A549 treated with GW870086 at 1 μM for 4 hours (cell line): ENCODE measurements at places on chromosomes 2 and 18. TPM values are rescaled to one million over a fixed set of nuclear protein-coding genes. Genes with fewer than 3 reads are reported as not detected.

The ZNF519 gene
- total RNA-seq = 0.87 to 2.1 TPM (median 1.5 TPM) in 5 replicates

The RBKS gene
- 5.9 to 8.9 TPM (median 8.1 TPM) in 5 replicates for total RNA-seq

The BOLL gene
- not detected in 5 replicates for total RNA-seq

The DYSF gene
- total RNA-seq = 0.50 to 0.97 TPM (median 0.70 TPM) in 5 replicates

The PLGLB1 gene
- 0.29 to 0.88 TPM (median 0.31 TPM) in 5 replicates for total RNA-seq

The OSR1 gene
- 6.3 to 10.3 TPM (median 7.0 TPM) in 5 replicates for total RNA-seq

The LAMA1 gene
- 0.13 to 0.30 TPM (median 0.15 TPM) in 5 replicates for total RNA-seq

The ELOA2 gene
- total RNA-seq = not detected in 5 replicates

The CHN1 gene
- 15.4 to 19.1 TPM (median 17.5 TPM) in 5 replicates for total RNA-seq

The SCG2 gene
- 0.82 to 1.4 TPM (median 0.99 TPM) in 5 replicates for total RNA-seq

The LHCGR gene
- total RNA-seq = not detected in 5 replicates

The PLGLB2 gene
- total RNA-seq = 0.17 to 0.34 TPM in 2 of 5 replicates, not detected in the others

The HOXD12 gene
- total RNA-seq = not detected in 5 replicates

The PRSS56 gene
- 0.09 to 0.16 TPM (median 0.11 TPM) in 5 replicates for total RNA-seq

The STRN gene
- total RNA-seq = 11.4 to 19.4 TPM (median 17.3 TPM) in 5 replicates

The DSC3 gene
- total RNA-seq = 1.2 to 1.7 TPM (median 1.5 TPM) in 5 replicates

The IGFBP5 gene
- total RNA-seq = 0.11 to 0.32 TPM (median 0.13 TPM) in 5 replicates

The IL36RN gene
- total RNA-seq = 0.05 to 0.08 TPM (median 0.05 TPM) in 3 of 5 replicates, not detected in the others

The CD8B2 gene
- not detected in 5 replicates for total RNA-seq

The OBSL1 gene
- total RNA-seq = 16.6 to 22.3 TPM (median 20.4 TPM) in 5 replicates
